ENCODE measurements at places on chromosomes 12 and 14.

- DNase-seq: no peak
Measured at GRCh38 chr14:76720382-76720813, 40.9 kb upstream of the VASH1 start.

GRCh38 chr12:51383269-51383905 is 7.8 kb downstream of the GALNT6 start:
- no peak for DNase-seq

DNA sequence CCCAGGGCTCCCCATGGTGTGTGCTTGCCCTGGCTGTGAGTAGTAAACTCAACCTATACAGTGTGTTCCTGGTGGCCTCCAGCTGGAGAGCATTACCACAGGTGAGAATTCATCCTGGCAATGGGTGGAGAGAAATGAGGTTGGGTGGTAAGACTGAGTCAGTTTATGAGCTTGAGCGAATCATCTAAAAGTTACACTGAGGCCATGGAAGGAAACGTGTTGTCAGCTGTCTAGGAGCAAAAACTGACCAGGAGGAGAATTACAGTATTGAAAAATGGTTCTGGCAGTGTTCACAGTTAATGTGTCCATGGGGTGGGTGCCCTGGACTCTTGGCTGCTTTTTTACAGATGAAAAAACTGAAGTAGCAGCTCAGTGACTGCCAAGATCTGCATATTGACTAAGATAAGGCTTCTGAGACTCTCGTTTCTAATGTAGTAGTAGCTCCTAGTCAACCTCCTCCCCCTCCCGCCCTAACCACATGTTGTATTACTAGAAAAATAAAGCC is 202.0 kb upstream of the AMIGO2 start:
- no peak for DNase-seq

DNA sequence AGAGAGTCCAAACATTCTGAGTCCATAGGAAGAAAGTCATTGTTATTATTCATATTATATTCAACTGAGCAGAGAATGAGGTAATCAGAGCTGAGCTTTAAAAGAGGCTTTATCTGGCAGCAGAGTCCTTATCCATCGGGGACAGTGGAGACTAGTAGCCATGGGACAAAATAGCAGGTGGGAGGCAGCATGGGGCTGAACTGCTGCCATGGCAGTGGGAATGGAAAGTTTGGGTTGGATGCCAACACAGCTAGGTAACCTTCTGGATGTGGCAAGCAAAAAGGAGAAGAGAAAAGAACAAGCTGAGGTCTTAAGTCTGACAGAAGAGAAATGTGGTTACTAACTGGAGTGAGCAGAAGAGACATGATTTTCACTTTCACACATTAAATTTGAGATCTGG is 71.0 kb upstream of the CDKN3 start:
- no peak for DNase-seq

- DNase-seq: no peak
Measured at GRCh38 chr12:68264158-68264855, 10.9 kb upstream of the IL22 start.

GRCh38 chr12:12551115-12551514 is 11.5 kb downstream of the DUSP16 start:
- no peak for DNase-seq

- peak; percentile 80 for DNase-seq
Measured at GRCh38 chr12:12705838-12706520, 10.0 kb upstream of the GPR19 start.

GRCh38 chr12:95204141-95204866 is 13.0 kb downstream of the FGD6 start:
- DNase-seq: no peak

DNA sequence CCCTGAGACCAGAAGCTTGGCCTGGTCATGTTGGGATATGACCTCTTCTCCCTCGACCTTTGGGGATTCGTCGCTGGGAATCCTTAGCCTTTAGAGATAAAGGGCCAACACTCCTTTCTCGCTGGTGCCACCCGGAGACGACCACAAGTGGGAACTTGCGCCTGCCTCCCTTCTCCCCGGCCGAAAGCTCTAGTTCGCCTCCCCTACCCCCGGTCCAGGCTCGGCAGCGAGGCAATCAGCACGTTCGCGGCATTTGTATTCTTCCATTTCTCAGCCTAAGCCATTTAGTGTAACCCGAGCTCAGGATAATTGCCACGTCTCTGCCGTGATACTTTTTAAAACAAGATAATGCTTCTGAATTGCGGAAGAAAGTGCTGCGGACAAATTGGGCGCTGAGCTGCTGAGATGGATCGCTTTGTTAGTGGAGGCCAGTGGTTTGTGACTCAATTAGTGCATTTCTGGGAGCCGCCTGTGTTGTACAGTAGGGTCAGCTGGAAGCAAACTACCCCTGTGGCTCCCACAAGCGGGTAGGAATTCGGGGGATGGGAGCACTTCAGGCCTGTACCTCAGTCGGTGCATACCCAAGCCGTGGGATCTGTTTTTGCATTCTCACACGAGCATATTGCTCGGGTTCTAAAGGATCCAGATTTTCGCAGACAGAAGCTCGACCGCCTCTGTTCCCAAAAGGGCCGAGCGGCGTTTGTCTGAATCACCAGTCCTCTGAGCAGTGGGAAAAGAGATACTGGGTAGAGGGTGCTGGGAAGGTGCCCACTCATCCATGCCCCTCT is 6.8 kb upstream of the SIX1 start:
- no peak for DNase-seq

GRCh38 chr14:34181338-34181737 is 230.5 kb upstream of the EGLN3 start:
- no peak for DNase-seq

GRCh38 chr12:124633365-124634362 is 66.3 kb upstream of the NCOR2 start:
- DNase-seq: no peak

DNA sequence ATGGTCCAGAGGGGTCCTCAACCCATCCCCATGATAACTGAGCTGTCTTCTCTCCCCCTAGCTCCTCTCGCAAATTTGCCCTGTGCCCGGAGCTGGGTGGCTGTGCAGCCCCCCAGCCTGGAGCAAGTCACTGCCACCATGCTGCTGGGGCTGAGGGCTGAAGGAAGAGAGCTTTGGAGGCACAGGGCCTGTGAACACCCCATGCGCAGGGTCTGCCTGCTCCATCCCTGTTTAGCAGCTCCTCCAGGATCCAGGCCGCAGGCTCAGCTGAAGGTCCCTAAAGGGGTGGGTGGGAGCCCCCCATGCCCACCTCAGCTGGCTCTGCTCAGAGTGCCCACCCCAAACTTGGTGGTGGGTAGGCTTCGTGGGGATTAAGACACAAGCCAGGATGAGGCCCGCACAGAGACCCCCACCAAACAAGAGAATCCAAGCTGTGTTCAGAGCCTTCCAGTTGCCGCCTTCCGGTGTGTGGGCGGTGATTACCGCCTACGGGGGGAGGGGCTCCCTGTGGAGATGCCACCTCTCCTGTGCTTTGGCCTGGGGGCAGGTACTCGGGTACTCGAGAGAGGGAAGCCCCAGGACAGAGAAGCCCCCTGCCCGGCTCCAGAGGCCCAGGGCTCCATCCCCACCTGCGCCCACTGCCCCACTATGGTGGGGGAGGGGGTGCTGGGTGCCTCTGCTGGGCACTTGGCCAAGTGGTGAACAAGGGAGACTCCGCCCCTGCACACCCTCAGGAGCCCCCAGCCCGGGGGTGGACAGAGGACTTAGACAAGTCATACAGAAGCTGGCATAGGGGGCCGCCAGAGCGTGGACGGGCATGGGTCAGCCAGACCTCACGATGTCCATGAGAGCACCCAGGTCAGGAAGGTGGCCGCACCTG is 1.4 kb upstream of the JAG2 start:
- no peak for DNase-seq

- no peak for DNase-seq
Measured at GRCh38 chr14:61932974-61933373, 170.8 kb downstream of the SNAPC1 start.

DNA sequence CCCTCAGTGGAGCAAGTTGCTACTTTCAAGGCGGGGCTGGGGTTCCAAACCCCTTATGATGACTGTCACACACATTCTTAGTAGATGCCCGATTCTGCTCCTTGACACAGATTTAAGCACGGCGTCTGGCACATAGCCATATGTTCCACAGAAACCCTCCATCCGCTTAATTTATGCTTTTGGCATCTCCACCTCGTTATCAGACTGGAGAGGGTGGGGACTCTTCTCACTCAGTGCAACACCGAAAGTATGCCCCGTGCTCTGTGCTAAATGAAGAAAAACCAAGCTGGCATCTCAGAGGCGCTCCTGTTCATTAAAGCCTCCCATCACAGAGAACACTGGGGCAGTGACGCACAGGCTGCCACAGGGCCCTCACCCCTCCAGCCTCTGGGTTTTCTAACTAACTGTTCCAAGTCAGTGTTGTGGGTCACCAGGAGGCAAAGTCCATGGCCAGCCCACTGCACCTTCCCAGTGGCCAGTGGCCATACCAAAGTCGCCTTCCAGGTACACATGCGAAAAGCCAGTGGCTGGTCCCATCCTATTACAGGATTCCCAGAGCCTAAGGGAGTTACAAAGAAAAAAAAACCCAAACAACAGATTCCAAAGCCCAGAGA is 27.3 kb downstream of the CCDC88C start:
- no peak for DNase-seq

- DNase-seq: no peak
Measured at GRCh38 chr12:1130164-1130563, 139.1 kb downstream of the ERC1 start.

DNA sequence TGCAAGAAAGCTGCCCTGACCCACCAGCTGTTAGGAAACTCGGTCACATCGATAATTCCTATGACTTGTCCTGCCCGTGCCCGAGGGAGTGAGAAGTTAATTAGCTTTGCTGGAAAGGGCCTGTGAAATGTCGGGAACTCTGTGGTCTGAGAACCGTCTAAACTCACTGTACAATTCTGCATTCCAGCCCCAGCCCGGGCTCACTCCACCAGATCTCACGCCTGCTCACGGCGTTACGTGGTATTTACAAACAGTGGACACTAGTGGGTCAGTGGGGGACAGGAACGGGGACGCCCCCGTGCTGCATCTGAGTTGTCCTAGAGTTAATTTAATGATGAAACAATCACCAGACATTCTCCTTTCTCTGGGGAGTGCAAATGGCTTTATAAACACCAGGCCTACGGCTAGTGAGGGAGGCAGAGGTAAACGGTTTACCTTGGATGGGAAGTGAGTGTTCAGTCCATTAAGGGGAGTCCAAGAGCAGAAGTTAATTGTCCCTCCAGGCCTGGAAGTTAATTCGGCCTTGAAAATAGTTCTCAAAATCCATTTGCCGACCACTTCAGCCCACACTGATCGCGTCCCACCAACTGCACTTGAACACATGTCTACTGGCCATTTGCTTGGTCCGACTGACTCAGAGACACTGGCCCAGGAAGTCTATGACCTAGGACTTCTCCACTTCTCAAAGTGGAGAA is 93.5 kb upstream of the MED13L start:
- DNase-seq: no peak

DNA sequence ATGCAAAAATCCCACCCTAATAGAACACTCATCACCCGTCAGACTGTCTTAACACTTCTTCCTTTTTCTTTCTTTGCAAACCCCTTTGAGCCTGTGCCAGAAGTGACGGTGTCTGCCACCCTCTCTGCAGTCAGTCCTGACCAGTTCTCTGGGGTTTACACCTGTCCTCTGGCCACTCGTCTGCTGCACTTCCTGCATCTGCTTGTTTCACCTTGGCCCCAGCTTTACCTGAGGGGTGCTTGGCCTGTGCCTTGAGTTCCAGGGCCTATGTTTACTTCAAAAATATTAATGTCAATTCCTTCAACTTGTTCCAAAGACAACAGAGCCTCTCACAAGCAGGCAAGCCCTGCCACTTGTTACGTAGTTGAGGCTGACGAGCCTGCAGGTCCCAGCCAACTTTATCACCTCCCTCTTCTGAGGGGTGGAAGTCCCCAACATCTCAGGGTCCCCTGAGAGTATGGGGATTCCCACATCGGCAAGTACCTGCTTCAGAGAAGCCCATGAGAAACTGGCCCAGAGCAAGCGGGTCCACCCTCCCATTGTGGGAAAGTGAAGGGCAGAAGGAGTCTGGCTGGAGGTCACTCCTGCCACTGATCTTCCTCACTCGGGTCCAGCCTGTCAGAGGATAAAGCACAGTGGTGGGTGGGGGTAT is 205.4 kb downstream of the DAD1 start:
- DNase-seq: peak; percentile 31

- DNase-seq: no peak
Measured at GRCh38 chr14:53042480-53042879, 91.6 kb upstream of the FERMT2 start.

DNA sequence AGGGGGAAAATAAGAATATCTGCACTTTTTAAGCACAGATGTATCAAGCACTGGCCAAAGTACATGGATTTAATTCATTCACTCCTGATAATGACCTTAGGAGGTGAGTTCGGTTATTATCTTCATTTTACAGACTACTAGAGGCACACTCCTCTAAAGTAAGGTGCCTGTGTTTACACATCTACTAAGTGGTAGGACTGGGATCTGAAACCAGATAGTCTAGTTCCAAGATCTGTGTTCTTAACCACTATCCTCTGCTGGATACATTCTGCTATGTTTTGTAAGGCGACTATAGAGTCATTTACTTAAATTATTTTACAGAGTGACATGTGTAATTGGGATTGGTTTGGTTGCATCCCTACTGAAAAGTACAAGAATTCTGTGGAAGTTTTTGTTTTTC is 175.3 kb downstream of the ESR2 start:
- no peak for DNase-seq

- no peak for DNase-seq
Measured at GRCh38 chr14:103393070-103393469, 7.9 kb downstream of the MARK3 start.

- DNase-seq: no peak
Measured at GRCh38 chr12:44379831-44380230, 496.3 kb downstream of the NELL2 start.

Data from CD4-positive, alpha-beta T cell treated with Interleukin-21 for 1 hour (primary cell).